ENCODE measurements at places on chromosomes 4 and X.

DNA sequence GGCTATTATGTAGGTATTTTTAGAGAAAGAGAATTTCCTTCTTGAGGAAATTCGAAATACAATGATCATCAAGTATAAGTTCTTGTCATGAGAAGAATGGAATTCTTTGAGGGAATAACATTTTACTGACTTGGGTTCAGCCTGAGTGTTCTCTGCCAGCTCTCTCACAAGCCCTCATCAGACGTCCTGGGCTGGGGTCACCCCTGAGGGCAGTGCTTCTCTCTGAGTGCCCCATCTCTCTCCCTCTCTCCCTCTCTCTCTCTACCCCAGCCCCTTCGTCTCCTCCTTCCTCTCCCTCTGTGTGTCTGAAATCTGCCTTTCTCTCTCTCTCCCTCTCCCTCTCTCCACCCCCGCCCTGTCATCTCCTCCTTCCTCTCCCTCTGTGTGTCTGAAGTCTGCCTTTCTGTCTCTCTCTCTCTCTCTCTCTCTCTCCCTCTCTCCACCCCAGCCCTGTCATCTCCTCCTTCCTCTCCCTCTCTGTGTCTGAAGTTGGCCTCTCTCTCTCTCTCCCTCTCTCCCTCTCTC lies 241.7 kb upstream of the PSAPL1 start:
- DNase-seq, result no peak

GRCh38 chr4:89640620-89641366 lies 196.2 kb downstream of the SNCA start:
- DNase-seq, result no peak

- DNase-seq, result no peak
Observed at GRCh38 chrX:133448512-133449076, 33.3 kb upstream of the GPC4 start.

GRCh38 chr4:8341691-8342090 lies 72.1 kb downstream of the HTRA3 start:
- DNase-seq, result no peak

DNA sequence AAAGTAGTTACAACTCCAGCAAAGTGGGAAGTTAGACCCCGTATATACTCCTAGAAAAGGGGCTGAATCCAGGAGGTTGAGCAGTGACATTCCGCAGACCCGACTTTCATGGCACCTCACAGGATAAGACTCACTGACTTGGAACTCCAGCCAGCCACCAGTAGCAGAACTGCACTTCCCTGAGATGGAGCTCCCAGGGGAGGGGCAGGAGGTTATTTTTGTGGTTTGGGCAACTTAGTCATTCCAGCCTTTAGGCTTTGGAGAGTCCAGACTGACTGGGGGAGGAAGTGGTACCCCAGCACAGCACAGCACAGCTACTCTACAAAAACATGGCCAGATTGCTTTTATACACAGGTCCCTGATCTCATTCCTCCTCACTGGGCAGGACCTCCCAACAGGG lies 319.1 kb downstream of the PCDH19 start:
- no peak for DNase-seq

GRCh38 chrX:15939737-15940136 lies 85.1 kb upstream of the AP1S2 start:
- DNase-seq, result no peak

DNA sequence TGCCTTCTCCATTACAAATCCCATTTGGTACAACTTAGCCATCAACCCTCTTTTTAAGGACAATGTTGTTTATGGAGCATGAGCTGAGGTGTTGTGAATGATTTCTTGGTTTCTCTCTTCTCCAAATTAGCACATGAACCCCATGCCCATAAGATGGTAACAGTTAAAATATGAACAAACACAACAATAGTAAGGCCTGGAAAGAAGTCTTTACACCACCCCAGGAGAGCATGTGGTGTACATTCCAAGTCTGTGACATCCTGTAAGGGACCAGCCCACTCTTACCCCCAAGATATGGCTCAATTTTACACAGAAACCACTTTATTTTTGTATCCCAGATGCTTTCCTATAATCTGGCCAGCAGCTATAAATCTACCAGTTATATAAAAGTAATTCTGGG lies 226.1 kb downstream of the COX18 start:
- DNase-seq, result no peak

DNA sequence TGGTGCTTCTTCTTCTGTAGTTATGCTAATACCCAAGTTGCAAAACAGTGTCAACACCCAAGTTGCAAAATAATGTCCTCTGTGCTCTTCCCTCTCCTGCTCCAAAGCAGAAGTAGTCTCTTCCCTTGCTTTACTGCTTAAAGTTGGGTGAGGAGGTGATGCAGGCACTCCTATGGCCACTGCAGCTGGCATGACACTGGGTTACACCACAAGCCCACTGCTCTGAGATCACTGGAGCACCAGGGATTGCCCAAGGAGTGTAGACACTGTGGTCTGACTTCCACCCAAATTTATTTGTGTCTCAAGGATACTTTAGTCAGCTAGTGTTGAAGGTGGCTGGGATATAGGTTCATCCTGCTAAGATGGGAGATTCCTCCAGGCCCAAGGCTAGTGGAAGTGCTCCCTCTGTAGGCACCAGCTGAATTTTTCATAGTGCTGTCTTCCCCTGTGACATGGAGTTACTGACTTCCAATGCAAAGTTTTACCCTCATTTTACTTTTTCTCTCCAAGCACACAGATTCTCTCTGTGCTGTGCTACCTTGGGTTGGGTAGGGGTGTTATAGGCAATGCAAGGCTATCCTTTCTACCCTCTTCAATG lies 196.2 kb upstream of the TENT5D start:
- no peak for DNase-seq

DNA sequence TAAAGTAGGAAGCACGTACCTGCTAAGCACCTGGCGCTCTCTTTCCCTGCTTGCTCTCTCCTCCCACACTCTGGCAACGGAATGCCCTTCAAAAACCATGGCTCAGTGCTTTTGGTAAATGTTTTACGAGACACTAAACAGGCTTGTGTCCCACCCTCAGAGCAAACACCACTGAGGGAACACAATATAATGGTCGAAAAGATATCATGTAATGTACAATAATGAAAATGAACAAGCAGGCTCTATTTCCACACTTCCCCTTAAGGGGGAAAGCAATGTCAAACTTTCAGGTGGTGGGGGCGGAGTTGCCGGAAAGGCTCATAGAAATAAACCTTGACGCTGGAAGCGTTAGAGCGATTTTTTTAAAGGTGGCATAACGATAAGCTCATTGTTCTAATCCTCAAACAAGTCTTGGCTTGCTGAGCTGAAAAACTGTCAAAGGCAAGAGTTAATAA lies 115.1 kb downstream of the RBM47 start:
- no peak for DNase-seq

- DNase-seq, result no peak
Observed at GRCh38 chr4:174561560-174561959, 39.3 kb upstream of the HPGD start.

DNA sequence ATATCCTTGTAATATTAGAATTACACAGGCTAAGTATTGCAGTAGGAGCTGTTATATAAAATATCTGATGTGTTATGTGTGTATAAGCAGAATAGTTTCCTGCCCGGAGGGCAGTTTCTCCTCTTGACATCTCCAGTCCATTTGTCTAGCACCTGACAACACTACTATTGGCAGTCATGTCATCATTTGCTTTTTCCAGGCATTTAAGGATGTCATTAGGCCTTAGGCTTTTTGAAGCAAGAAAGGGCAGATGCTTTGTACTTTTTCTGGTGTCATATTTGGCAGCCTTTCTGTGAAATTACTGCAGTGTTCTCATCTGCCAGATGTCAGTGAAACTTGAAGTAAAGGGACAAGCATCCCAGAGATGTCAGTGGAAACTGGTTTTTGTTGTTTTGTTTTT lies 2017.6 kb upstream of the IGFBP7 start:
- DNase-seq, result no peak

- DNase-seq, result no peak
Observed at GRCh38 chr4:123667496-123667895, 270.9 kb downstream of the SPRY1 start.

- DNase-seq, result no peak
Observed at GRCh38 chr4:107578321-107578720, 141.7 kb downstream of the PAPSS1 start.

- no peak for DNase-seq
Observed at GRCh38 chr4:2810388-2810787, 17.5 kb downstream of the SH3BP2 start.

DNA sequence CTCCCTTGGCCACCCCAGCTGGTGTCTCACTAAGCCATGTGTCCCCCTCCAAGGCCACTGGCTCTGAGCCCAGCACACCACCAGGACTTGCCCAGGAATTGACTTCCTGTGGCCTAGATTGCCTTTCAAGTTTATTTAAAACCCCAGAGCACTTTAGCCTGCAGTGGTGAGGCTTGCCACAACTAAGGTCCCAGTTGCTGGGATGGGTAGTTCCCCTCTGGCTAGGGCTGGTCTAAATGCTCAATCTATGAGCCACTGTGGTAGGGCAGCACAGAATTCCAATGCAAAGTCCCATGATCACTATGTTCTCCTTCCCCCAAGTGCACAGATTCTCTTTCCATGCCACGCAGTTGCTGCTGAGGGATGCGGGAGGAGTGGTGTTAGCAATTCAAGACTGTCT lies 61.1 kb upstream of the HCCS start:
- no peak for DNase-seq

DNA sequence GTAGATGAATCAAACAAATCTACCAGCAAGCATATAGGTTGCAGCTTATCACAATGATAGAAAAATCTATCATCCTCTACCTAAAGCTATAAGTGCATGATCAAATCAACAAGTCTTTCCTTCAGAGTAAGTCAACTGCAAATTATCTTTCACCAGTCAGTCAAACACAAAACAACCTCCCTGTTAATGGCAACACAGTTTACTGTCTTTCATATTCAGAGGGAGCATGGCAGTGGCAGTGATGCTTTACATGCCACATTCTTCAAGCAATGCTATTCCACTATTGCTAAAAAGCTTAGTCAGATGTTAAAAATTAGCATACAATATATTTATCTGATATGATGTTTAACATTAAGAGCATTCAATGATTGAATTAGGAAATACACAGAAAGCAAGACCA lies 245.1 kb upstream of the KLHL4 start:
- no peak for DNase-seq

- no peak for DNase-seq
Observed at GRCh38 chr4:22730021-22730420, 37.3 kb downstream of the GBA3 start.

- DNase-seq, result no peak
Observed at GRCh38 chr4:138659812-138660316, 355.7 kb upstream of the NOCT start.

- no peak for DNase-seq
Observed at GRCh38 chr4:187724456-187724855, 271.1 kb upstream of the ZFP42 start.

- no peak for DNase-seq
Observed at GRCh38 chr4:40552536-40552935, 77.1 kb downstream of the RBM47 start.

DNA sequence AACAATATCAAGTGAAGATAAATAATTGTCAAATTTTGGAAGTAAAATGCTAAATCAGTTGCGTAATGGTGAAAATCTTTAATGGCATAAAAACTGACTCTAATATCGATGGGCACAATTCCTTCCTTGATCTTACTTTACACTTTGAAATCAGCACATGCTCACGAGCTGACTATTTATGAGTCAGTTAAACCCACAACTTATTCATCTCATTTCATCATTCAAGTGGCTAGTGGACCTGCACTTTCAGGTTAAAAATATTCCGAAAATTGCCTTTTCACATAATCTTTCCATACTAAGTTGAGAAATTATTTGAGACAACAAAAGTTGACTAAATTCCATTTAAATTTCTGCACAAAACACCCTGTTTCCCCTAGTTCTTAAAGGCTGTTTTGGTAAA lies 582.1 kb upstream of the TENM3 start:
- no peak for DNase-seq

GRCh38 chr4:135548711-135549110 lies 1347.1 kb upstream of the PABPC4L start:
- DNase-seq, result no peak

DNA sequence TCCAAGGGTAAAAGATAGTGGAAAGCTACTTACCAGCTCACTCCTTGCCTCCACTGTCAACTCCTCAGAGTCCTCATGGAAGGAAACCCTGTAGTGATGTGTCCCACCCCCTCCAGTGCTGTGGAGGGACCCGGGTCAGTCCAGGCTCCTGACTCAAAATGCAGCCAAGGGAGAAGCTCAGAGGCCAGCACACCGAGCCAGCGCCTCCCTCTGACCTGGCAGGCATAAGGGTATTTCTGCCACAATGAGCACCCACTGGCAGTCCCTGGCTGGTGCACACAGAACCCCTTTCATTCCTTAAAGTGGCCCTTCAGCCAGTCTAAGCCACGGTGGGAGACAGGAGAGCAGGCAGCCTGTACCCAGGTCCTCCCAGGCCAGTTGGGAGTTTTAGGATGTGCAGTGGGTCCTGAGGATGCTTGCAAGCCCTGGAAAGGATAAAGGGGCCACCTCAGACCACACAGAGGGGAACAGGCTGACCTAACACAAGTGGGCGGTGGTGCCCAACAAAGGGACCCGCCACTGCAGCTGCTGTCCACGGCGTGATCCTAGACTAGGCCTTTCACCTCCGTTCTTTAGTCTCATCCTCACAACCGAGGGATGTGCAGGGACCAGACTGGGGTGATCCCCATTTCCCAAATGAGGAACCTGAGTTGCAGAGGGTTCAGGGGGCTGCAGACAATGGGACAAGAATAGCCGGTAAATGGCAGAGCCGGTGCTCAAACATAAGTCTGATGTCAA lies 5.7 kb downstream of the JAKMIP1 start:
- DNase-seq, result no peak

- DNase-seq, result no peak
Observed at GRCh38 chrX:39439906-39440798, 638.9 kb downstream of the MID1IP1 start.
